NCI-H1930 (cell line): ENCODE measurements at places on chromosomes 13 and 19.
A peak's percentile ranks its signal among the peaks of the same experiment; 100 is the strongest.

GRCh38 chr19:1758231-1758577 is 4.9 kb downstream of the ONECUT3 start:
- DNase-seq: no peak

DNA sequence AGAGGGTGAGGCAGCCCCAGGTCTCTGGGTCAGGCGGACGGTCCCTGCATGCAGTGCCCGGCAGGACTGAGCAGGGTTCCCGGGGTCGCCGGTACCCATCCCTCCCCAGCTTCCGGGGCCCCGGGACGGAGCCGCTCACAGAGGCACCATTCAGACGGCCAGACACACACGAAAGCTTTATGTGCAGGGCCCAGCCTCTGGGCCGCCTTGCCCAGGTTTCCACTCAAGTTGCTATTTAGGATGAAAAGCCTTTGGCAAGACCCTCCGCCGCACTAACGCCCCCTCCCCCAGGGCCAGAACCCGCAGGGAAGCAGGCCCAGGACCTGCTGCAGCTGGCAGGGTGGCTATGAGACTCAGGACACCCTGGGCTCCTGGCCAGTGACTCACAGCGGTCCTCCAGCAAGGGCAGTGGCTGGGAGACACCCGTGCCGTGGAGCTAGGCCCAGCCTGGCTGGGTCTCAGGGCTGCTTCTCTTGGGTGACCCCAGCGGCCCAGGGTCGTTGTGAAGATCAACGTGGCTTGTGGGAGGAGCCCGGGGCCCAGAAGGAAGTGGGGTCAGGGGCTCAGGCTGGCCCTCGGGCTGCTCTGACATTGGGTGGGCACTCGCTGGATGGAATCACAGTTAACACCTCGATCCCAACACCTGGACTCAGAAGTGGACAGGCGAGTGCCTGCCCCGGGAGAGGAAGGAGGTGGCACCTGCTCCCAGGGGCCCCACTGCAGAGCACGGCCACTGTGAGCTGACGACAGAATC is 4.8 kb downstream of the C19orf25 start:
- DNase-seq: no peak

DNA sequence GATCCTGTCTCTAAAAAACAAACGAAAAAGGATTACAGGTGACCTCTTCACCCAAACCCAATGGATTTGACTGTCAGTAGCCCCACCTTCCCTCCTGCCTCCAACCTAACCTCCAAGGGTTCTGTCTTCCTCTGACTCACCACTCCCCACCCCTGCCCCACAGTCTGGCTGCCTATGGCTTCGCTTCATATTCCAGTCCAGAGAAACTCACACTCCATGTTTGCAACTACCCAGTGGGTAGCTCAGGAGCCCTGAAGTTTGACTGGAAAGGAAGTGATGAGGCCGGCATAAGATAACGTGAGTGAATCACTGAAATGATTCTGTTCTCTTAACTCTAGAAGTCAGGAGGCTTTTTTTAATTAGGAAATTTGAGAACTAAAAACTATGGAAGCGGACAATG is 303.9 kb downstream of the FOXO1 start:
- DNase-seq: no peak

DNA sequence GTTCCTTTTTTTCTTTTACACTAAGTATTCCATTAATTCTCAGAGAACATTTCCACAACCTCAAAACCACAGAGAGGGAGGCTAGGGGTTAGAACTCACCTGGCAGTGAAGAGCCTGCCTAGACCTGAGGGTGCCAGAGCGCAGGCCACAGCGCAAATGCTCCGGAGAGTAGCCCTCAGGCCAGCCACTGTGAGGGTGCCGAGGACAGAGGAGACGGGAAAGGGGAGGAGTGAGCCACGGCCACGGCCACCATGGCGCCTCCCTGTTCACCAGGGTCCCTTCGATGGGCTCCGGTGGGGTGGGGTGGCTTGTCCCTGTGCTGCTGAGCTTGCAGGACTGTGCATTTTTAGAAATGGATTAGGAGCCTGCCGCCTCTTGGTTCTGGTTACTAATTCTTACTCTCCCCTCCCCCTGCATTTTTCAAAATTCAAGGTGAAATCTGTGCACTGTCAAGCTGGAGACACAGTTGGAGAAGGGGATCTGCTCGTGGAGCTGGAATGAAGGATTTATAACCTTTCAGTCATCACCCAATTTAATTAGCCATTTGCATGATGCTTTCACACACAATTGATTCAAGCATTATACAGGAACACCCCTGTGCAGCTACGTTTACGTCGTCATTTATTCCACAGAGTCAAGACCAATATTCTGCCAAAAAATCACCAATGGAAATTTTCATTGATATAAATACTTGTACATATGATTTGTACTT is 58.8 kb downstream of the GGACT start:
- DNase-seq: no peak

DNA sequence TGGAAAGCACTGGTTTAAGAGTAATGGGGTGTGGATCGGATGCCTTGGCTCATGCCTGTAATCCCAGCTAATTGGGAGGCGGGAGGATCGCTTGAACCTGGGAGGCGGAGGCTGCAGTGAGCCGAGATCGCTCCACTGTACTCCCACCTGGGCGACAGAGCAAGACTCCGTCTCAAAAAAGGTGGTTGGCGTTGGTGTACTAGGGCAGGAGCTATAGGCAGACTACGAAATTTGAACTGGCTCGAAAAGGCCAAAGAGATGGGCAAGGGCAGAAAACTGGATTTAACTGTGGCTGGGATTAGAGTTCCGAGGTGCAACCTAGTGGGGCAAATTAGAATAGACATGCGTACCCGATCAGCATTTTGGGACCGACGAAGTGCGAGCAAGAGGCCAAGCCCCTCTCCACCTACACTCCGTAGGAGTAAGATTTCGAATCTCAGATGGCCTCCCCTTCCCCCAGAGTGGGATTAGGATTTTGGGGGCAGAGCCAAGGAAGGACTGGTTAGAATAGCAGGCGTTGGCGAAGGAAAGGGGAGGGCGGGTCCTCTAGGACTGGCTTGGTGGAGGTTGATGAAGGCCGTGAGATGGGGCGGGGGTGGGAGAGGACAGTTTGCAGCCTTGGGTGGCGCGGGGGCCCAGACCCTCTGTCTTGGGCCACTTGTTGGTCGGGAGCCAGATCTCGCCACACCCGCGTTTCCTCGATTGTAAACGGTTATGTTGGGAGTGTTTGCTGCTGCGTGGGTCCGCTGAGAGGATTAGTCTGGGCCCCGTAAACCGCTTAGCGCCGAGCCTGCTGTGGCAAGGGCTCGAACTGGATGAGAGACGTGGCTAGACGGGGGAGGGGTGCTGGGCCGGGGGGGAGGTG is 2.0 kb upstream of the INAFM1 start:
- DNase-seq: no peak

GRCh38 chr13:39913339-39913738 is 257.9 kb downstream of the COG6 start:
- no peak for DNase-seq

DNA sequence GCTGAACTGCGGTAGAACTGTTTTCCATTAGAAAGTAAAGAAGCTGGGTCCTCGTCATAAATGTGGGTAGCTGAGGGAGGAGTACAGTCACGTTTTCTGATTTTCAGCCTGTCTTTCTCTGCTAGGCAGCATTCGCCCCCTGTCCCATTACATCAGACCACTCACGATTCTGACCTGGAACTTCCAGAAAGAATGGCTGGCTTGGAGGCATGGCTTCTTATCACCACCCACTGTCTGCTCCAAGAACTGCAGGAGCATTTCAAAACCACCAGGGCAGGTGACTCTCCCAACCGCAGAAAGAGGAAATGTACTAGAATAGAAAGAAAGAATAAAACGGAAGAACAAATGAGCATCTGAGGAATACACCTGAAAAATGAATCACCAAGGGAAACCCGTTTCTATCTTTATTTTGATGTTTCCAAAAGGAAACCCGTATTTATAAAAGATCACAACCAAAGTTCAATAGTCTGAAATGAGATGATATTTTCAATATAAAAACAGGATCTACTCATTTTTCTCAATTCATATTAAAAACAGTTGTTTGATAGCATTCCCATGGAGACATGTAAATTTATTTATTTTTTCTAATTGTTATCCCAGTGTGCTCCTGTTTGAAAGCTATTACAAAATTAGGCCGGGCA is 22.1 kb upstream of the POMP start:
- DNase-seq: peak; percentile 5

GRCh38 chr13:99334221-99334620 is 27.0 kb upstream of the GPR183 start:
- no peak for DNase-seq

DNA sequence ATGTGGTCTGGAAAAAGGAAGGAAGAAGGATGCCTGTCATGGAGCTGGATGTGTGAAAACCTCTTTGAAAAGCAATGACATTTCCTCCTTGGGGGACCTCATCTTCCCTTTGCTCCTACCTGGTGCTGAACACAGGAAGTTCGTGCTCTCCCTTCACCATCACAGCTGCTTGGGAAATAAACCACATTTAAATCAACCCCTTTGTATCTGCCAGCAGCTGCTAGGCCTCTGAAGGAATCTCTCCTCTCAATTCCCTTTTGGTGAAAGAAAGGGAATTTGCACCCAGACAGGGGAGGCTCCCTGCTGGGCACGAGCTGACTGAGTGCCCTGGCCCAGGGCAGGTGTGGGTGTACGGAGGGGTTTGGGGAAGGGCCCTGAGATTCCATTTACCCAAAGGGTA is 437.7 kb downstream of the TSHZ3 start:
- no peak for DNase-seq

DNA sequence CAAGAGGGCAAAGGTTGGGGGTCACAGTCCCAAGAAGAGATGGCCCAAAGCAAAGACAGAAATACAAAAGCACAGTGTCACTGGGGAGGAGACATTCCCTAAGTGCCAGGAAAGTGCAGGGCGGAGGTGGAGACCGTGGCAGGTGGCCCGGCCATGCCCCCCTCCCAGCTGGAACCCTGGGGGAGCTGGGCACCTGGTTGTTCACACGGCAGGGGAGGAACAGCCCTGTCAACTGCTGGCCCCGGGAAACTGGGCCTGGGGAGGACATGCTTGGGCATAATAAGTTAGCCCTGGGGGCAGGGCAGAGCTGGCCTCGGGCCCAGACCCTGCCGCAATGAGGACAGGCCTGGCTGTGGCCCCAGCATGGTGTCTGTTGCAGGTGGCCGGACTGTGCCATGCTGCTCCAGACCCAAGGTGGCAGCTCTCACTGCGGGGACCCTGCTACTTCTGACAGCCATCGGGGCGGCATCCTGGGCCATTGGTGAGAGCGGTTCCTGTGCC is 7.4 kb downstream of the HPN start:
- DNase-seq: no peak

DNA sequence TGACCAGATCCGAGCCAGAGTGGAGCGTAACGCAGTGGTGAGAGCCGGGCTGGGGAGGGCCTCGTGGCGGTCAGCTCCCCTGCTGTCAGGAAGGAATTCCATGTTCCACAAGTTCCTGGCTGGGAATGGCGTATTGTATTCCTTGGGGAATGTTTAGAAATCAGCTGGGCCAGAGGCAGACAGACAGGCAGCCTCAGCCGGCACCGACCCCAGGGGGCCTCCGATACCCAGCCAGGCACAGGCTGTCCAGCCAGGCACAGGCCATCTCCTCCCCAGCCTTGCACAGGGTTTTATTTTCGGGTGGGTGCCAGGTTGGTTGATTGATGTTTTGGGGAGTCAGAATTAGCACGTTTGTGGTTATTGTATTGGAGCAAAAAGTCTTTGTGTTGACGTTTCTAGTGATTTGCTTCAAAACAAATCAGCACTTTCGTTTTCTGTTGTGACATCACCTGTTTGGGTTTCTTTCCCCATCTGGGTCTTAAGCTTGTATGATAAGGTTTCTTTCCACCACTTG is 126.6 kb upstream of the MCF2L start:
- no peak for DNase-seq

GRCh38 chr13:97526556-97526955 is 92.6 kb downstream of the RAP2A start:
- no peak for DNase-seq

DNA sequence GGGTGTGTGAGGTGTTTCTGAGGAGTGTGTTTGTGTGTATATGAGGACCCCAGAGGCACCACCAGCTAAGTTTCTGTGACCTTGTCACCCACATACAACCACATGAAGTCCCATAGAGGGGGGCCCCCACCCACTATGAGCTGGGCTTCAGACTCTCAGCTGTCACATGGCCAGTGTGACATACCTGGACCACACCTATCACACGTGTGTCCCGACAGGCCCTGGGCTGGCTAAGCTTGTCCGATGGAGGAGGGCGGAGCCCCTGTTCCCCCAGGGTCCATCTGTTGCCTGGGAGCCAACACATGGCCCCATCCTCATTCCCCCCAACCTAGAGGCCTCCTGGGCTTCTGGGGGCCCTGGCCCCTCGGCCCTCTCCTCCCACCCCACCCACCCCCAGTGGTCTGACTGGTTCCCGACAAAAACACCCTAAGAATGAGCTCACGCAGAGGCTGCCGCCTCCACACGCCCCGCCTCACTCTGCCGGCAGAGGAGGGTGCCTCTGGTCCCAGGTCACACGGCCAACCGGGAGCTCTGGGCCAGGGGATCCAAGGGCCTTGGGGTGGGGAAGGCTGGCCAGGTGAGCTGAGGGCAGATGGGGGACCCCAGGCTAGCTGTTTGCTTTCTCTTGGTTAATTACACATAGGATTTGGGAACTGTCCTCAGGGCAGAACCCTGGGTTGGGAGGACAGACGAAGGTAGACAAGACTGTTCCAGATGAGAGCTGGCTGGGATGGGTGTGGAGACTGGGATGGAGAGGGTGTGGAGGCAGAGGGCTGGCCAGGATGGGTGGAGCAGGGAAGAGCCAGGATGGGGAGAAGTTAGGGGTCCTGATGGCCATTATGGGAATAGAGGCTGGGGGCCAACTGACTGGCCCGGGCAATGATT is 4.3 kb downstream of the KLC3 start:
- no peak for DNase-seq

- DNase-seq: peak; percentile 81
Observed at GRCh38 chr19:35509861-35510625, 3.4 kb downstream of the DMKN start.

DNA sequence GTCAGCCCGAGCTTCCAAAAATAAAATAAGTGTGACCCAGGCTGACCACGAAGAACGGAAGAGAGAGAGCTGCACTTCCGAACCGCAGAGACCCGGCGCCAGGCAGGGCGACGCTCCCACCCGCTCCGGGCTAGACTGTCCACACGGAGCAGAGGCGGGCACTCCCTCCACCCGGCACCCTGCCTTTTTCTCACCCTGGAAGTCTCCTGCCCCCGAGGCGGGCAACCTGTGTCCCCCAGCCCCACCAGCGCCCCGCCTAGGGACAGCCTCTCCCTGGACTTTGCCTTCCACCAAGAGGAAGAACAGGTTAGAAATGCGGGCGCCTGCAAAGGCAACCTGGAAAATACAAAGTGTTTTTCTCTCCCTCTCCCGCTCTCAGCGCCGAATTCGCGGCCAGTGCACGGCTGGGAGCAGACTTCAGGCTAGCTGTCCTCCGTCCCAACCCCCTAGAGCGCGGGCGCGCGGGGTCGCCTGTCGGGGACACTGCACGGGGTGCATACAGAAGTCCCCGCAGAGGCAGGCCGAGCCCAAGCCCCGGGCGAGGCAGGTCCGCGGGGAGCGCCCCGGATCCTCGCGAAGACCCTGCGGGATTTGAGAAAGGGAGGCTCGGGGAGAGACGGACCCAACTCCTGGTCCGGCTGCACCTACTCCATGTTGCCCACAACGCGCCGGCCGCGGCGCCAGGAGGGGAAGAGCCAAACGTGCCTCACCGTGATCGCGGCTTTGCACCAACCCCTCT is 845 bp downstream of the SPRY2 start:
- DNase-seq: no peak

- DNase-seq: no peak
Observed at GRCh38 chr19:15424692-15425272, 6.0 kb upstream of the AKAP8L start.
